ENCODE measurements at places on chromosomes 12 and 14.

- no peak for DNase-seq
Measured at GRCh38 chr14:99792551-99793212, 531 bp upstream of the EML1 start.

GRCh38 chr12:76109879-76110278 is 25.4 kb upstream of the NAP1L1 start:
- no peak for DNase-seq

- DNase-seq: peak; percentile 25
Measured at GRCh38 chr12:59087077-59087673, 166.9 kb upstream of the LRIG3 start.

DNA sequence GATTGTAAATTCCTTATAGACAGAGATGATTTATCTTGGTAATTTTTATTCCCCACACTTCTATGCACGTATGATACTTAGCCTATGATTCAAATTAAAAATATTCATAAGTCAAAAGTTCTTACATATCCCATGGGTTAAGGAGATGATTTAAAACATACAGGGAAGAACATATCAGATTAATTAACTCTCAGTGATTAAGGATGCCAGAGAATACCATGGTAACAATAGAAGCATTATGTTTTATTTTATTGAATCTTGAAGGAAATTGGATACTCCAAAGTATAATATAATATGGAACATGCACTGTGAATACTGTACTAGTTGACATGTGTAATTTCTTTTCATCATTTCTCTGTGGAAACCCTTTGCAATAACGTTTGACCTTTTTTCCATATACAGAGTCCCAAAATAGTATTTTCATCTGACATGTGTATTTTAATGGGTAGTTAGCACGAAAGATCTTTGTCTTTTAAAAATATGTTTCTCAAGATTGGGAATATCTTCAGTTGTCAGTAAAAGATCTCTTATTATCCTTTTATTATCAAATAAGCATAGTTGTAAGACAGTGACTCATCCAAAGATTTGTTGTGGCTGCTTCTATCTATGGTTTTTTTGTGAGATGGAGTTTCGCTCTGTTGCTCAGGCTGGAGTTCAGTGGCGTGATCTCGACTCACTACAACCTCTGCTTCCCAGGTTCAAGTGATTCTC is 166.7 kb downstream of the RAD51B start:
- DNase-seq: peak; percentile 89

GRCh38 chr12:102227954-102228353 is 30.3 kb upstream of the PMCH start:
- DNase-seq: no peak

Measured in fibroblast of skin of right biceps (primary cell).